ENCODE measurements at places on chromosomes 7 and 10.

GRCh38 chr7:157863906-157864810 lies 527.4 kb downstream of the DNAJB6 start:
- DNase-seq: no peak

DNA sequence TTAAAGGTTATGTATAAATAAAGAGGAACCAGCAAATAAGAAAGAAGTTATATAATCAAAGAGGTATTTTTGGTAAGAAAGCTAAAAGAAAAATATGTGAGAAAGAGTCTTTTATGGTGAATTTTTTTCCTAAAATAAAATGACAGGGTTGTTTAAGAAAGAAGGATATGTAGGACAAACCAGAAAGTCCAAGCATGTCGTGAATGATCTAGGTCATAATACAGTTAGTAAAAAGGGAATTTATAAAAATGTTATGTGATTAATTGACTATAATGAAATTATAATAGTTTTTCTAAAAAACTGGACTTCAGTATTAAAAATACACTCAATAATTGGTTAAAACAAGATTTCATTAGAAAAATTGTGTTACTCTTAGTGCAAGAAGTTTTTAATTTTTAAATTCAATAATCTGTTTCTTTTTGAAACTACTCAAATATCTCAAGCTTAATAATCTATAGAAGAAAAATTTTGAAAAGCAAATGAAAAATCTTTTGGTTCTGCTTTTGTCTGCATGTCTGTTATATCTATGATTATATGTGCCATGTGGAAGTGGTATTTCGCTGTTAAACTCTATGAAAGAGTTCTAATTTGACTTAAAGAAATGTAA lies 23.3 kb downstream of the AVL9 start:
- no peak for DNase-seq

- DNase-seq: no peak
Measured at GRCh38 chr10:36748128-36748871, 377.1 kb upstream of the ANKRD30A start.

DNA sequence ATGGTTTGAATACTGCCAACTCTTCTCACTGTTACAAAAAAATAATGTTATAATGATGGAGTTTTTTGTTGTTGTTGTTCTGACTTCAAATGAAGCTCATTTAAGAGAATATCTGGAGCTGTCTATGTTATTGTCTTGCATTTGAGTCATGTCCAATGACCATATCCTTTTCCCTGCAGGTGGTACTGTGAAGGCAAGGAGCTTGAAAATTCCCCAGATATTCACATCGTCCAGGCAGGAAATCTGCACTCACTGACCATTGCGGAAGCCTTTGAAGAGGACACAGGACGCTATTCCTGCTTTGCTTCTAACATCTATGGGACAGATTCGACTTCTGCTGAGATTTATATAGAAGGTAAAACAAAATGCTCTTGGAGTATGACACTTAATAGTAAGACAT lies 33.5 kb downstream of the MYPN start:
- no peak for DNase-seq

DNA sequence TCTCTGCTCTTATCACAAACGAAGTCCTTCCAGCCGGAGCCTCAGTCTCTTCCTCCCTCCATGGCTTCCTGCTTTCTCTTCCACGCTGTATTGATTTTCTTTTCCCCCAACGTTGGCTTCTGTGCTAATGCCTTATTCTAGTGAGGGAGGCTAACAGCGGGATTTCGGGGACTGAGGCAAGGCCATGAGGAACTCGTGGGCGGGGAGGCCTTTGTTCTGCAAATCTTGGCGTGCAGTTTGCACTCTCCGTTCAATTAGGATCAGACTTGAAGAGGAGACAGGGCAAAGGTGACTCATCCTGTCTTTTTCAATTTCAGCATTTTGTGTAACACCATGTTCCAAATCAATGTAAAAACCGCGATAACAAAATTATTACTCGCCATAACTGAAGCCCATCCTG lies 25.3 kb downstream of the EN2 start:
- no peak for DNase-seq

DNA sequence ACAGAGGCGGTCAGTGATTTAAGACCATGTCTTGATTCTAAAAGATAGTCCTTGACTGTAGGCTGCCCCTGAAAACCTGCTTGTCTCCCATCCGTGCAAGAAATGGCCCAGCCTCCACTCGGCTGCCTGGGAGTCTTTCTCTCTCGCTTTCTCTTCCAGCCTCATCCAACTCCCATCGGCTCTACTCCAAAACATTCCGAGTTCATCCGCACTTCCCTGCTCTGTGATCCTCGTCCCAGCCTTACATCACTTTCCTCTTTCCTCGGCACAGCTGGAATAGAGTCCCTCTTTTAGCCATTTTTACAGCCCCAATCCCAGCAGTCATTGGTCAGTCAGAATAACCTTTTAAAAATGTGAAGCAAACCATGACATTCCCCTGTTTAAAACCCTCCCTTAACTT lies 135.1 kb downstream of the TAX1BP1 start:
- no peak for DNase-seq

Measured in effector CD4-positive, alpha-beta T cell (primary cell).